ENCODE measurements at places on chromosomes 7 and 10.

DNA sequence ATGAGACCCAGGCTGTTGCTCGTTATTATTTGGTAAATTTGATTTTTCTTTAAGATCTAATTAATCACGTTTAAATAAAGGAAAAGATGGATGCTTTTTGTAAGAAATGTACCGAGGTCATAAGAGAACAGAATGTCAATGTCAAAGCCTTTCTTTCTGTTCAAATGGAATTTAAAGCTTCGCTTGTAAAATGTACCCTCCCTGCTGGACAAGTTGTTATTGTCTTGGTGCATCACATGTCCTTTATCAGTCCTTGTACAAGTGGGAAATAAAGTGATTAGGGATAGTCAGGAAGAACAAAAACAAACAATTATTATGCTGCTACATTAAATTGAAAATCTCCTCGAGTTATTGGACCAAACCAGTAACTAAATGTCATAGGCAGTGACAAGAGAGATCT lies 363.2 kb downstream of the PHTF2 start:
- no peak for DNase-seq

GRCh38 chr10:51109801-51110533 lies 35.7 kb downstream of the PRKG1 start:
- no peak for DNase-seq

- DNase-seq: no peak
Measured at GRCh38 chr7:140334341-140335057, 63.8 kb downstream of the SLC37A3 start.

DNA sequence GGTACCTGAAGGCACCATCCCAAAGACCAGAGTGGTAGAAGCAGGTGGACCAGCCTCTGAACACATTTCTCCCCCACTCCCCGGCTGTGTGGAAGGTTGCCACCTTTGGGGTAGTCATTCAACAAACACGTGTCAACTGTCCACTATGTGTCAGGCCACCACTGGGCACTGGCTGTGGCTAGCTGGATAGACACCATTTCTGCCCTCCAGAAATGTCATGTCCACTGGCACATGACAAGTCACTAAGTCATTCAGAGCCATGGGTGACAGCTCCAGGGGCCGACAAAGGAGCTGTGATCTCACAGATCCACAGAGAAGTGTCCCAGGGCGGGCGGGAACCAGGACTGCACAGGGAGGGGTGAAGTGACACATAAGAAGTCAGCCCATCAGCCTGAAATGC lies 99.6 kb downstream of the EGFR start:
- no peak for DNase-seq

GRCh38 chr10:99595770-99596465 lies 24.3 kb downstream of the SLC25A28 start:
- DNase-seq: no peak

- no peak for DNase-seq
Measured at GRCh38 chr7:114949231-114949630, 27.3 kb downstream of the MDFIC start.

DNA sequence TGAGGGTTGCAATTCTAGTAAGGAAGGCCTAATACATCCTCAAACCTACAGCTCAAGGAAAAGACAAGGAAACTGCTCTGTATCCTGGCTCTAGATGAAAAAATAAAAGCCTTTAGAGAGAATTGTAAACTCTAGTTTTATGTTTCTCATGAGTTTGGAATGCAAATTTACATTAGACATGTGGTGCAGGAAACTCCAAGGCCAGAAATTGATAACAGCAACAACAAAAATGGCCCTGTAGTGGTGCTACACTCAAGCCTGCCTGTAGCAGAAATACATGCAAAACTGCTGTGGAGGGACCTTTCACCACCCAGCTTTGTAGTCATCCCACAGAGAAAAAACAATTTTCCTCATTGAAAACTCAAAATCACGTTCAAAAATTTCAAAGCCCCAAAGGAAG lies 546.7 kb upstream of the LRRN3 start:
- no peak for DNase-seq

GRCh38 chr10:27457966-27458365 lies 46.1 kb upstream of the RAB18 start:
- DNase-seq: no peak

DNA sequence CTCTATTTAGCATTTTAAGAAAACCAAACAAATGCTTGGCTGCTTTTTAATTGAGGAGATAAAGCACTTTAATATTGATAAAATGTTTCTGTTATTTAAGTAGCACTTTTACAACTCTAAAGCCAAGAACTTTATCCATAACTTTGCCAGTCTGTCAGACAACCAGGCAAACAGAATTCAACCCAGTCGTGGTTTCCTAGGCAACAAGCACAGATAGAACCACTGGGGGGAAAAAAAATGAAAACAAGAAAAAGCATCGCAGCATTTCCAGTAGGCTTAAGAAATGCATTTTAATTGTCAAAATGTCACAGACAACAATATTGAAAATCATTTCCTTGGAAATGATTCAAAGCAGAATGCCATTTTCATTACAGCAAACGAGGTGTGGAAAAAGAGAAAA lies 323.4 kb downstream of the PARD3 start:
- DNase-seq: no peak

DNA sequence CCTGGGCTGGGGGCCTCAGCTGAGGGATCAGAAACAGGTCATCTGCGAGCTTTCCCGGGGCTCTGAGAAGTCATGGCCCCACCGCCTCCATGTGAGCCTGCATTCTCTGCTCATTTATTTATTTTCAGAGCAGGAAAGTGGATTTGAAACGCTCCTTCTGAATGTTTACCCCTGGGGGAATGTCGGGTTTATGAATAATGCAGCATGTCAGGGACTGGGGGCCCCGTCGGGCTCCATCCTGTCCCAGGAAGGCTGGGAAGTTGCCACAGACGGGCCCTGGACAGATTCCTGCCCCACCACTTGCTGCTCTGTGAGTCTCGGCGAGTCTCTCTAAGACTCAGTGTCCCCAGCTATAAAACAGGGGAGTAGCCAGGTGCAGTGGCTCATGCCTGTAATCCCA lies 11.9 kb upstream of the GTF2IRD1 start:
- DNase-seq: no peak

- DNase-seq: no peak
Measured at GRCh38 chr7:156735851-156736250, 95.3 kb downstream of the RNF32 start.

DNA sequence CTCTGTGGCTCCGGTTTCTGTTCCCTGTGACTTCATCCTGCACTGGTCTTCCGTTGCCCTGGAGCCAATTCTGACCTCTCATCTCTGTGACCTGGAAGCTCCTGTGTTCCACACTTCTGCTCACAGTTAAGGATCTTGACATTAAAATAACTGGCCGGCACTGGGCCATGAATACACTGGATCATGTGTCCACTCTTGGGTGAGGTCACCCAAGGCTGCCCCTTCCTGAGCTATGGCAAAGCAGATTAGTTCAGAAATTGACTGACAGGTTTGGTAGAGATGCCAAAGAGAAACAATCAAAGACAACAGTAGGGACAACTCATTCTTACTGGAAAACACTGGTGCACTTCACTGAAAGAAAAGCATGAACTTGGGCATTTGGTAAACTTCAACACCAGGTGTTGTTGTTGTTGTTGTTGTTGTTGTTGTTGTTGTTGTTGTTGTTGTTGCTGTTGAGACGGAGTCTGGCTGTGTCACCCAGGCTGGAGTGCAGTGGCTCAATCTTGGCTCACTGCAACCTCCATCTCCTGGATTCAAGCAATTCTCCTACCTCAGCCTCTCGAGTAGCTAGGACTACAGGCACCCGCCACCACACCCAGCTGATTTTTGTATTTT lies 36.7 kb upstream of the GRID1 start:
- DNase-seq: no peak

DNA sequence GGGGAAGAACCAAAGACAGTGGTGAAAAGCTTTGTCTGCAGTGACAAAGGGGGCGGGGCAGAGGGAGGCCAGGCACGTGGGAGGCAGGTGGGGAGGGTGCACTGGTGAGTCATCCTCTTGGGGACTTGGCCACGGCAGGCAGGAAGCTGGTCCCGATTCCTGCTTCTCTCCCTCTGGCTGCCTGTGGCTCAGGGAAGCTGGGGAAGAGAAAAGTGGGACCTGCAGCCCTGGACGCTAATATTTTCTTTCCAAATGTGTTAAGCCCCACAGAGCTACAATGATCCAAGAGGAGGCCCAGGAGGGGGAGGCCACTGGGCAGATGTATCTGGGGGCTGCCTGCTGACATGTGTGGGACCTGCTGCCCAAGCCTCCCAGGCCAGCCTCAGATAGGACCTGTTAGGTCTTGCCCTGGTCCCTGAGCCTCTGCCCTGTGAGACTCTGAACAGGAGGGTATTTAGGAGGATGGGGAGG lies 231.8 kb downstream of the KCNMA1 start:
- DNase-seq: peak; percentile 91

- no peak for DNase-seq
Measured at GRCh38 chr7:80794631-80795573, 123.9 kb downstream of the SEMA3C start.

- DNase-seq: no peak
Measured at GRCh38 chr10:112347709-112348671, 25.9 kb upstream of the ACSL5 start.

DNA sequence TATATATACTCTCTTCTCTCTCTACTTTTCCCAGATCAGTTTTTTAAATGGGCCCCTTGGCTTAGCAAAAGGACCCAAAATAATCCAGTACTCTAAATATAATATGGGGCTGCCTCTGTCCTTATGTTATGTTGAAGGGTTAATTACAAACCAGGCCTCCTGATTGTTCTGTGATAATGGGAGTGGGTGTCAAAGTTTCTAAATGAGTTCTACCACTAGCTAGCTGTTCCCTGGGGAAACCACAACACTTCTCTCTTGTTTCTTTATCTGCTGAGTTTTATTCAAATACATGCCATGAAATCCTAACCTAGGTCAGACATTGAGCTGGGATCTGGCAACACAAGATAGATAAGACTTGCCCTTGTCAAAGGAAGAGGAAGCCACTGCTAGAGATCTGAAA lies 3.8 kb downstream of the HTR5A start:
- DNase-seq: no peak

- no peak for DNase-seq
Measured at GRCh38 chr10:68165643-68166042, 56.4 kb downstream of the MYPN start.

DNA sequence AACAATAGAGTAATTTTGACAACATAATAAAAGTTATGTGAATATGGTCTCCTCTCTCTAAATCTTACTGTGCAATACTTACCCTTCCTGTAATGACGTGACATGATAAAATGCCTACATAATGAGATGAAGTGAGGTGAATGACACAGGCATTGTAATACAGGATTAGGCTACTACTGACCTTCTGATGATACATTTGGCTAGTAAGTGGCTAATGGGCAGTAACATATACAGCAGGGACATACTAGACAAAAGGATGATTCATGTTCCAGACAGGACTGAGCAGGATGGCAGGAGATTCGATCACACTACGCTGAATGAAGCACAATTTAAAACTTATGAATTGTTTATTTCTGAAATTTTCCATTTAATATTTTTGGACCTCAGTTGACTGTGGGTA lies 4.7 kb downstream of the C10orf88 start:
- DNase-seq: no peak

GRCh38 chr10:2438248-2438939 lies 629.0 kb upstream of the PFKP start:
- DNase-seq: no peak

DNA sequence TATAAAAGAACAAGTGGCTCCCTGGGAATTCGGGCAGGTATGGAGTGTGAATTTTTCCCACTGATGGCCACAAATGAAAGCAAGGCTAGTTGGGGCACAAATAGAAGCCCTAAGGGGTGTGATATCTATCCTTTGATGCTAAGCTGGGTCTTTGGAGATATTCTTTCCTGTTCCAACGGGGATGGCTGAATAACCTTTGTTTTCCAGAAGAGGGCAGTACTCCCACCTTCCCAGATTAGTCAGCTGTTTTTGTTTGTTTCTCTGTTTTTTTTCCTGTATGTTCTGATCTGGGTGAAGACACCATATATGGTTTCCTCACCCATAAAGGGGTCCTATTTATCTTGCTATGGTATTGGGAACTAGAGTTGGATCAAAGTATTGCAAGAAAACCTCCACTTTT lies 947.7 kb upstream of the SORCS1 start:
- DNase-seq: no peak

DNA sequence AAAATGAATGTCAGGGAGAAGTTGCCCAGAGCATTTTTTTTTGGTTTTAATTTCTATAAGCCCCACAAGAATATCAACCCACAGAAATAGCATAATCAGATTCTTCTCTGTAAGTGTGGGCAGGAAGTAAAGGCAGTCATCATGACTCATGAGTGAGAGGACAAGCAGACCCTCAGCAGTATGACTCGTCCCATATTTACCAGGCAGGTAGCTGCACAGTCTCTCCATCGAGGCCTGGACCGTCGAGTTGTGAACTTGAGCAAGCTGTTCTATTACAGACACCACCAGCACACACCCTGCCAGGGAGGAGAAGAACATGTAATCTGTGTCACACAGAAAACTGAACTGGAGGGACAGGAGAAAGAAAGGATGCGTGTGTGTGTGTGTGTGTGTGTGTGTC lies 37.8 kb downstream of the AOAH start:
- DNase-seq: peak; percentile 28
